ENCODE measurements at places on chromosomes 2 and 18.

DNA sequence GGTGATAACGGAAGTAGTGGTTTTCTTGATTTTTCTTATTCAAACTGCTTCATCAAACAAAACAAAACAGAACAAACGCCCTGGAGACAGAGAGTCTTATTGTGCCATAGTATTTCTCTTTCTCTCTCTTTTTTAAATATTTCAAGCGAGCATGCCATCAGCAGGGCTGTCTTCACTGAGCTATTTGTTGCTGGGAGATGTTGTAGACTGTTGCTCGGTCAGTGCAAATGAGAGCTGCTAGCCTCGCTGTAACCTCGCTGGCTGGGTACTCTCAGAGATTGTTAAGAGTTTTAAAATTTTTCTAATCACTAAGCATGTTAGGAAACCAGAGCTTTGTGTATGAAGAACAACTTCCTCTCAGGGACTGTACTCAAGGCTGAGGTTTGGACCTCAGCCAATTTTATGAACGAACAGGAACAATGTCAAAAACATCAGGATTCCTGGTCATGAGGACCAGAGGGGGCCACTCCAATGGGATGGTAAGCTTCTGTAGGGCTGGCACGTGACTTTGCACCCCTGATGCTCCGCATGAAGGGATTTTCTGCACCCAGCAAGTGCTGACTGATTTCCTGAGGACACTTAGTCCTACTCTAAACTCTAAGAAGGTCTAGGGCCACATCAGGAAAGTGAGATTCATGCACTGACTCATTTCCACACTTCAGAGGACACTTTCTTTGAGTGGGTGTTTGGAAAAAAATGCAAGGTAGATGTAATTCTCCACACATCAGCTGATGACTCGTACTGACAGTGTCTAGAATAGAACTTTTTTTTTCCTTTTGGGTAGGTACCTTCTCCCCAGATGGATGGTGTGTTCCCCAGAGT is 59.8 kb upstream of the IL1R1 start:
- DNase-seq, result no peak

DNA sequence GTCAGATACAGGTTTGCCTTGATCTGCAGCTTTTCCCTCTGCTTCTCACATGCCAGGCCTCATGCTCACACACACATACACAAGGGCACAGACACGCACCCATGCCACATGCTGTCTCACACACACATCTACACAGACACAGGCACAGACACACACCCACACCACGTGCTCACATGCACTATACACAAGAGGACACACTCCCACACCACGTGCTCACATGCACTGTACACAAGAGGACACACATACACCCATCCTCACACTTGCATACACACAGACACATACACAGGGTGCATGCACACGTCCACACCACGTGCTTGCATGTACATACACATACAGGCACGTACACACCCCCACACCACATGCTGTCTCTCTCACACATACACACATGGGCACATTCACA is 253.8 kb downstream of the ATAD2B start:
- no peak for DNase-seq

GRCh38 chr2:221455214-221455613 is 116.9 kb downstream of the EPHA4 start:
- DNase-seq, result no peak

GRCh38 chr2:15750822-15751329 is 159.2 kb downstream of the DDX1 start:
- DNase-seq, result no peak

DNA sequence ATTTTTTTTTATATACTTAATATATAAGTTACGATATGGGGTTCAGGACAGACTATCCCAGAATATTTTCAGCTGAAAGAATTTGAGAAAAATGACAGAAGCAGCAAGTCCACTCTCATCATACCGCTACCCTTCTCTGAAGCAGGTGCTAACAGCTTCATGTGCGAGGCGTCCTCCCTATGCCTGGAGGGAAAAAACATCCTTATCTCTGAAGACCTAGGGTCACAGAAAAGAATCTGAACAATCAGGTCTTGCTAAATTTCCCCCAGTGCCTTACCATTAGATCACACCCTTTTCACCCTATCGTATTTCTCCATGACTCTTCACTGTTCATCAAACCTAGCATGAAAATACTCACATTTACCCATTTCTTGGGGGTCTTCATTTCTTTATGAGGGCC is 51.9 kb upstream of the CREB1 start:
- no peak for DNase-seq

DNA sequence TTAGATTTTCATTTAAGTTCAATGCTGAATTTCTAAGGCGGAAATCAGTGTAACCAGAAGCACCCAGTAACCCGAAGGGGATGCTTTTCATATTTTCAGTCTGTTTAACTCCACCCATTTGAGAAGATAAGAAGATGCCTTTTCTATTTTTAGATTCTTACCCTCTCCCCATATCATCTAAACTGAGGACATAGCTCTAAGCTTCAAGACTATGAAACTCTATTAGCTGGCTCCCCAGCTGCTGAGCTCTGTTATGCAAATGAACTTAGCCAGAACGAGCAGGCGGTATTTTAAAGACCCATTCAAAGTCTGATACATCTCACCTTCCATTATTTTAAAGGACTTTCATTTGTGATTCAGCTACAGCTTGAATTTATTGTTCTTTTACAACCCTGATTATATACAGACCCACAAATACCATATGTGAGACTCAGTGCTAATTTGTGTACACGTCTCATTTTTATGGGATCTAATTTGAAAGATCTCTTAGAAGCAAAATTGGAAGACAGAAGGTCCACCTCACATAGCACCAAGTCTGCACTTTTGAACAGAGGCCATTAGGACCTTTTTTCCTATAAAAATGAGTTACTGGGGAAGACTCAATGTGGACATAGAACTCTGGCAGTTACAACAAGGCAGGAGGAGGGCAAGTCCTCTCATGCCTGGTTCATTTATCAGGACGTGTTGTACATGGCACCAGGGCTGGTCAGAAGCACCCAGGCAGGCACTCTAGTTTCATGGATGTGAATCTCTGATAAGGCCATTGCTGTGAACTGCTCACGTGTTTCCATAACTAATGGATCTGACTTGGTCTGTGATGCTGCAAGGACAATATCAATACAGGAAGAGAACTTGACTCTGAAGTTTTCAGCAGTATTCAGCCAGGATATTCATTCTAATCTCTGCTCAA is 16.3 kb downstream of the CDC42EP3 start:
- no peak for DNase-seq

- DNase-seq, result no peak
Measured at GRCh38 chr18:79597831-79598632, 81.6 kb upstream of the CTDP1 start.

GRCh38 chr2:51516667-51517066 is 484.7 kb upstream of the NRXN1 start:
- DNase-seq, result no peak

DNA sequence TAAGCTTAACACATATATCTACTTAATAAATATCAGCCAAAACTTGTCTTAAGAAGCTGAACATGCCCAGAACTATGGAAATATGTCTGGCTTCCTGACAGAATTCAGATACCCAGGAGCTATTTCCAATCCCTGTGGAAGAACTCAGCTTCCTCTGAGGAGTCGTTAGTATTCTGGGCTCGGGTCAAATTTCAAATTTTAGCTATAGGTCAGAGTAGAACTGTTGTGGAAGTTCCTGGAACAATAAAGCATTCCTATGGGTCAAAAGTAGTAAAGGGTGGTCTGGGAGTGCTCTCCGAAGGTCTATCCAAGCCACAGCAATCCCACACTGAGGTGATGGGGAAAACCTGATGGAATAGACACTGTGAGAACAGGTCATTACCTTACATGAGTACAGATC is 342.7 kb upstream of the CHST9 start:
- no peak for DNase-seq

DNA sequence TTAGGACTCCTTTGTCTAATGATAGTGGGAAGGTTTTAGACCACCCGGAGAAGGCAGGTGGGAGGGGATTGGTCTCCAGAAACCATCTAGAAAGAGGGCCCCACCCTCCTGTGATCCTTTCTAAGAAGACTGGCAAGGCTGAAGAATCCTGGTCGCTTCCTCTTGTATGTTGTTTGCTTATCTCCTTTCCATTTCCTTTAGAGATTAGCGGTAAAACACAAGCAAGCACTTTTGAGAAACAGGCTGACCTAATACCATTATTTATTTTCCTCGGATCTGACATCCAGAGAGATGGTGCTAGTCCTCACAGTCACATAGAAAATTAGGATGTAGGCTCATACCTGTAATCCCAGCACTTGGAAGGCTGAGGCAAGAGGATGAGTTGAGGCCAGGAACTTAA is 45.2 kb upstream of the SPRED2 start:
- no peak for DNase-seq

DNA sequence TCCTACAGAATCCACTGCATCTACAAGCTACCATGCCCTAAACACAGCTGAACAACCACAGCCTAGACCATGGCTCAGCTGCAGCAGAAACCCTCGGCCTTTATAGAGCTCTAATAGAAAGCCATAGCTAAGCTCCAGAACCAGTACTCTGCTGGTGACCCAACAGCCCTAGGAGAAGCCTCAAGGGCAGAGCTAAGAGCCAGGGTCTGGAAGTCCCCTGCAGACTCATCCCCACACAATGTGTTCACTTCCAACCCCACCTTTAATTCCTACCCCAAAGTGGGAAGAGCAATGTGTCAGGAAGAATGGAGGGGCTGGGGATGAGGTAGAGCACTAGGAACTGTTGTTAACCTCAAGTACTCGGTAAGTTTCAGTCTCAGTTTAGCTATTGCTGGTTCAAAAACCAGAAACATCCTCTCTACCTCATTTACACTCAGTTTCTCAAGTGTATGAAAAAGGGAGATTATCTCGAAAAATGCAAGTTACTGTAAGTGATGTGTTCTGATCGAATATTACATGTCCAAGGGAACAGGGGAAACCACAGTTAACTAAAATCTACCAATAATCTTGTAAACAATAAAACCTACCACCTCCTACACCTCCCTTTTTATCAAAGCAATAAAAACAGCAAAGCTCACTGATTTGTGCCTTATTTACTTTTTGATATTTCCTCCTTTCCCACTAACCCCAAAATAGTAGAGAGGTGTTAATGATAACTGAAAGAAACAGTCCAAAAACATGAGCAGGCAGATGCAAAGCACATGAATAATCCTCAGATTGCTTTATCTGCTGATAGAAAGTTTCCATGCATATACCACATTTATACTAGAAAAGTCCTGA is 36.2 kb downstream of the THADA start:
- DNase-seq, result no peak

- DNase-seq, result no peak
Measured at GRCh38 chr2:12720754-12721378, 4.1 kb downstream of the TRIB2 start.

- no peak for DNase-seq
Measured at GRCh38 chr2:20291106-20291564, 59.5 kb downstream of the PUM2 start.

Measured in stimulated activated CD8-positive, alpha-beta memory T cell treated with anti-CD3 and anti-CD28 coated beads, Interleukin-2, amount 100 ng/mL, for 1 hour (primary cell).